K562 (cell line): ENCODE measurements at places on chromosomes 11 and 22.
A peak's percentile ranks its signal among the peaks of the same experiment; 100 is the strongest.

- no peak for DNase-seq
These were observed 244.7 kb downstream of the SOX6 start for GRCh38 chr11:16111690-16112089.

- no peak for DNase-seq
These were observed 1549.4 kb downstream of the LRRC4C start for GRCh38 chr11:39910087-39910486.

DNA sequence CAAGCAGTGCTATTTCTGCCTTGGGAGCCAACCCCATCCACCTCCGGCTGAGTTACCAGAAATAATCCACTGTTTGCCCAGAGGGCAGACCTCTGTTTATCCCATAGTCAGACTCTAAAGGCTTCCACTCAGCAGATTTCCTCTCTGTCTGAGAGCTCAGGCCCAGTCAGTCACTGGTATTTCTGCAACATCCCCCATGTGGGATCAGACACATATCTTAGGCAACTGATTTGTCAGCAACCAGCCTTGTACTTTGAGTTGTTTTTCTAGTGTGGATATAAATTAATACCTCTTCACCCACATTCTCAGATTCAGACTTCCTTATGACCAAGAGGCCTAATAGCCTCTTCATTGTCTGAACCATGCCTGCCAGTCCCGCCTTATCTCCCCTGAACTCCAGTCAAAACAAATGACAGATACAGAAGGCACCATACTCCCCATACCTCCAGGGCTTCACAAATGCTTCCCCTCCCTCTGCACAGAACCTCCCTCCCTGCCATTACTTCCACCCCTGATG, 193.6 kb downstream of the FAM76B start:
- DNase-seq, result no peak

DNA sequence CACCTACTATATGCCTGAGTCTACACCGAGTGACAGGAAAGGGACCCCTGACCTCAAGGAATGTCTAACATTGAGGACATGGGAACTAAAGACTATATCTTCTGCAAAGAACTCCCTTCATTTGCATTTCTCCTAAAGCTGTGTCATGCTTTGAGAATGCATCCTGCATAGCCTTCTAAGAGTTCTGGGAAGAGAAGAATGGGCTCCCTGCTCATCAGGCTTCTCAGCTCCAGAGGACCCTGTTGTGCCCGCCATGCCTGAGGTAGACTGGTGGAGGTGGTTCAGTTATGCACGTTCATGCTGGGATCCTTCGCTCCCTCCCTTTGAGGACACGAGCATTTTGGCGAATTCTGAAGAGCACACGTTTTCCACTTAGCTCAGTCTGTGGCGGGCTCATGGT, 63.3 kb downstream of the GRIK4 start:
- no peak for DNase-seq

DNA sequence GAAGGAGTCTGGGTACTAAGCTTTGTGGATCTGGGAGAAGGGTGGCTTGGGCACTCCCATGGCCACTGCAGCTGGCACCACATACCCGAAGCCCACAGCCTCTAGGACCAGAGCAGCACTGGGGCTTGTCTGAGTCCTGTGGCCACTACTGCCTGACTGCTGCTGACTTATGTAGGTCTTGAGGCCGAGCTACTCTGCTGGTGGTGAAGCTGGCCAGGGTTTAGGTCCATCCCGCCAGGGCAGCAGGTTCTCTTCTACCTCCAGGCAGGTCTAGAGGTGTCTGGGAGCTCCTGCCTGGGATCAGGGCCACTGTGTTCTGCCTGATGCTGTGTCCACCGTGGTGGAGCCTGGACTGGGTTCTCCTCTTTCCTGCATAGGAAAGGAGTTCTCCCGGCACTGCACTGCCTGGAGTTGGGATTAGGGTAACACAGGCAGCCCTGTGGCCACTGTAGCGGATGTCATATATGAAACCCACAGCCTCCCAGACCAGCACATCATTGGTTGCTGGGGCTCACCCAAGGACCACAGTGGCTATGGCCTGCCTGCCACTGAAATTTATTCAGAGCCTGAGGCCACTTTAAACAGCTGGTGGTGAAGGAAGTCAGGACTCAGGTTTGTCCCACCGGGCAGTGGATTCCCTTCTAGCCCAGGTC, 109.8 kb upstream of the SERPIND1 start:
- no peak for DNase-seq

DNA sequence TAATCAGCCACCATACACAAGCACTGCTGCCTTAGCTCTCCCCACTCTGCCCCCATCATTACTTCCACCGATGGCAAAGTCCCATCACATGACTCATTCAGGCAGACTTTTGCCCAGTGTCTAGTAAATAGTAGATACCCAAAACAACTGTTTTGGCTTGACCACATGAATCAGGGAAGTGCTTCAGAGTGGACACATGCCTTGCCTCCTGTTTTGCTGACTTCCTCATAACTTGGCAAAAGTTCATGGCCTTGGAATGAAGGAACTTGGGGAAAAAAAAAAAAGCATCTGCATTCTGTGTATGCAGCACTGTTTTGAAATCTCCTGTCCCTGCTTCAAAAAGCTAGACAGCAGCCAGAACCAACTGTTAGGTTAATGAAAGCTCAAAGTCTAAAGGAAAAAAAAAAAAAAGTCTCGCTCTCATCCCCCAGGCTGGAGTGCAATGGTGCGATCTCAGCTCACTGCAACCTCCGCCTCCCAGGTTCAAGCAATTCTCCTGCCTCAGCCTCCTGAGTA, 335.3 kb downstream of the FAM181B start:
- no peak for DNase-seq

- no peak for DNase-seq
These were observed 6.9 kb upstream of the TUBA8 start for GRCh38 chr22:18103527-18104269.

- no peak for DNase-seq
These were observed 50.5 kb downstream of the BTG4 start for GRCh38 chr11:111461460-111462235.

GRCh38 chr11:91625495-91625894, 599.1 kb upstream of the FAT3 start:
- peak; percentile 31 for DNase-seq

GRCh38 chr11:46114378-46114777, 6.9 kb downstream of the PHF21A start:
- DNase-seq, result no peak

GRCh38 chr11:15976433-15977045, 379.8 kb downstream of the SOX6 start:
- no peak for DNase-seq

DNA sequence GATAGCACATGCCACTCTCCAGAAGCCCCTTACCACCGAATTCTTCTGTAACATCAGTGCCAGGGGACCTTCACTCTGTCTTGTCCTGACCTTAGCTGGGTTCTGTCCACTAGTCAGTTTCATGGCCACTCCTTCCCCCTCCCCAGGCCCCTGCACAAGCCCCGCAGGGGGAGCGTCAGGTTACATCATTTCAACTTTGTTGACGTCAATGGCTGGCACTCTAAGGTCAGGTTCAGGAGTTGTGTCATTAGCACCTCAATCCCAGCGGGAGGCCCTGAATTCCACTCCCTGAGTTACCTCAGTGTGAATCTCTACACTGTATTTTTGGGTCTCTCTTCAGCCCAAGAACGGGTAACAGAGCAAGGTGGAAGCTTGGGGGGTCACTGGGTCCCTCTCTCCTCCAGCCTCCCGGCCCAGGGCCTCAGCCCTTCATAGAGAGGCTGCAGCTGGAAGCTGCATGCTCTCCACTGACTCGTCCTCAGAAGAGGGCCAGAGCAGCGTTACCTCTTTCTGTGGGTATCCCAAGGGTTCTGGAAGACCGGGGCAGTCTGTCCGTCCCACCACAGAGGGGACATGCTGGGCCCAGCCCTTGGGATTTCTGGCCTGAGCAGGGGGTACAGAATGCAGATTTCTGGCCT, 10.3 kb downstream of the USH1C start:
- DNase-seq, result no peak

DNA sequence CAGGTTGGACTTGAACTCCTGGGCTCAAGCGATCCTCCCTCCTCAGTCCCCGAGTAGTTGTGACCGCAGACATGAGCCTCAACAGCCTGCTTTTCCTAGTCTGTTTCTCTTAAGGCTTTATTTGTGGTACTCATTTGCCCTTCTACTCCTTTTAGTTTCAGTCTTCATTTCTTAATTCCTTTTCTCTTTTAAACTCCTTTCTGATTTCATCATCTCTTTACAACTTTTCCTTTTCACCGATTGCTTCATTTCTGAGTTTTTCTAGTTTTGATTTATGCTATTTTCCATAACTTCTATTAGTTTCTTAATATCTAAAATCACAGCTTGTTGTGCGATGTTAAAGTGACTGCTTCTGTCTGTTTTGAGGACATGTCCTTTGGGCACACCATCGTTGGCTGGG, 17.3 kb upstream of the MRGPRF start:
- no peak for DNase-seq

DNA sequence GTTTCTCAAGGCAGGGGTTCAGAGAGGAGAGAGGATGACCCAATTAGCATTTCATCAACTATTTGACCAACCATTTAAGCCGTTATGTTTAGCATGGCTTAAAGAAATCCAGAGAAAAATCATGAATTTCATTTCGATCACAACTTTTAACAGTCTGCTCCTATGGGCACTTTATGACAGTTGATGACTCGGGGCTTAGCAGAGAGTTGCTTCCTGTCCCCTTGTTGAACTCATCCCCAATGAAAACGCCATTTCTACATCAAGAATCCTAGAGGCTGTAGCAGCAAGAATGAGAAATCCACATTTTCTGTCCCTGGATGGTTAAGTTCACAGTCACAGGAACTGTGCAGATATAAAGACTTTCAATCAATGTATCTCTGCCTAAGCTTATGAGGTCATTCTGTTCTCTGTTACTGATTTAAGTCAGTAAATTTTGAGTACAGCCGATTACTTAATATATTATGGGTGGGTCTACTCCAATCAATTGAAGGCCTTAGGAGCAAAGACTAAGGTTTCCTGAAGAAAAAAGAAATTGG, 81.1 kb downstream of the BDNF start:
- DNase-seq, result no peak

- peak; percentile 86 for DNase-seq
These were observed 43.1 kb downstream of the SCGB1A1 start for GRCh38 chr11:62461740-62462507.

DNA sequence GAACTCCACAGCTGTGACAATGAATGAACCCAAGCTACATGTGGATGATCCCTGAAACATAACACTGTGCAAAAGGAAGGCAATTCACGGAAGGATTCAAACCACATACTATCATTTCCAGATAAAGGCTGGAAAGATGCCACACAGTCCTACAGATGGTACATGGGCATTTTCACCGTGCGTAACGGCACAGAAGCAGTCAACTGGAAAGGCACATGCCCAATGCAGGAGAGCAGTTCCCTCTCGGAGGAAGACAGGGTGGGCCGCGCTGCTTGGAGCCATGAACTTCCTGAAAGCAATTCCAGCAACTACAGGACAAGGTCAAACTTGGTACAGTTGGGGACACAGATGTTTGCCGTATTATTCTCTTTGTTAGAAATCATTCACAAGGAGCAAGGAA, 103.7 kb downstream of the SHANK2 start:
- no peak for DNase-seq

GRCh38 chr11:64219354-64219684, 6.7 kb downstream of the TRPT1 start:
- no peak for DNase-seq

- peak; percentile 24 for DNase-seq
These were observed 638 bp downstream of the PARVA start for GRCh38 chr11:12377824-12378593.

DNA sequence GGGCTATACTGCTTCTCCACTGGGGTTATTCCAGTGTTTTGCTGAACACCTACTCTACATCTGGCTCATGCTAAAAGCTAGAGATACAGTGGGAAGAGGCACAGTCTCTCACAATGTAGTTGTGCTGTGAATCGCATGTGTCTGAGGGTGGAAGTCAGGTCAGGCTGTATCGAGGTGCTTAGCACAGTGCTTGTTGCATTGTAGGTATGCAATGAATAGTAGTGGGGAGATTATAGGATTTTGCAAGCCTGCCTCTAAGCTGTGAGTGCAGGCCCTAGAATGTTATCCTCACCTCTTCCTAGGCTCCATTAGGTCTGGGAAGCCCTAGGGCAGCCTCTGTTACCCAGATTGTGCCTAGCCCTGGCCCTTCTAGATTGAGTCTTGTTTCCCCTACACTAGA, 37.4 kb downstream of the MYO18B start:
- no peak for DNase-seq

DNA sequence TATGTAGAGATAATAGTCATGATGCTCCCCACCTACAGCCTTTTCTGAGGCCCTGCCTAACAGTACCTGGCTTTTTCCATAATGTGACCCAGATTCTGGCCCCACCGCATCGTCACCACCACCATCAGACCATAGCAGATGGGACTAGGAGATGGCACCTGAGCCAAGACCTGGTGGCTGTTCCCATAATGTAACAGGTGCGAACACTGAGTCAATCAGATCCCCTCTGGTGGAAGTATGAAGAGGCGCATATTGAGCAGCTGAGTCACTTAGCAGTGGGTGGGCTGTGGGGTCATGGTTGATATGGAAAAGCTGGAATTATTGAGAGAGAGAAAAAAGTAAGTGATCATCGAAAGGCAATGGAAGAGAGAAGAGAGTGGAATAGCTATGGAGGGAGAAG, 578.0 kb upstream of the CADM1 start:
- no peak for DNase-seq
